ENCODE measurements at places on chromosomes 2 and 18.

- peak; percentile 31 for DNase-seq
These were observed 567 bp downstream of the VWA3B start for GRCh38 chr2:98087447-98088020.

- DNase-seq = no peak
These were observed 222.8 kb downstream of the ARL4C start for GRCh38 chr2:234273887-234274584.

- DNase-seq = peak; percentile 57
These were observed 12.3 kb upstream of the PLEK start for GRCh38 chr2:68352651-68353391.

DNA sequence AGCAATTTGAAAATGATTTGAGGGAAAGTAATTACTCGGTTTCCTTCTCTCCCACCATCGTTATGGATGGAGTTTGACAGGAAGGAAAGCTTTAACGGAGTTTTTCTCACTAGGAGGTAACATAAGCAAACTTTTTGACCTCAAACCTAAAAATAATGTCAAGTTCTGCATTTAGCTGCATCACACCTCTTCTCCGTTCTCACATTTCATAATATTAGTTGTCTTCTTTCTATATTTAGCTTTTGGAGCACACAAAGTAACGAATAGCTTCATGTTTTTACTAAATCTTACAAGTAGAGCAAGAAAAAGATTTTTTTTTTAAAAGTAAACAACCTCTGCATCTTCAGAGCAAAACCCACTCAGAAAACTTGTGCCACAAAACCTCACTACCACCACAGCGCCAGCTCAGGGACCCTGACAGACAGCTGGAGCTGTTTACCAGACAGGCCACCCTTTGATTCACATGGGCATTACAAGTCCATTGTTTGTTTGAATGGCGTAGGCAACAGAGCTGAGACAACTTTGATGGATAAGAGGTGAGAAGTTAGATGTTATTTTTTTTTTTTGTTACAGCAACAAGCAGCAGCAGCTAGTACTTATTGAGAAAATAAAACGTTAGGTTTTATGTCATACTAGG is 21.9 kb upstream of the ICOS start:
- no peak for DNase-seq

Data from iris pigment epithelial cell (primary cell).